Amniotic stem cell (primary cell): ENCODE measurements at places on chromosomes 4 and X.

DNA sequence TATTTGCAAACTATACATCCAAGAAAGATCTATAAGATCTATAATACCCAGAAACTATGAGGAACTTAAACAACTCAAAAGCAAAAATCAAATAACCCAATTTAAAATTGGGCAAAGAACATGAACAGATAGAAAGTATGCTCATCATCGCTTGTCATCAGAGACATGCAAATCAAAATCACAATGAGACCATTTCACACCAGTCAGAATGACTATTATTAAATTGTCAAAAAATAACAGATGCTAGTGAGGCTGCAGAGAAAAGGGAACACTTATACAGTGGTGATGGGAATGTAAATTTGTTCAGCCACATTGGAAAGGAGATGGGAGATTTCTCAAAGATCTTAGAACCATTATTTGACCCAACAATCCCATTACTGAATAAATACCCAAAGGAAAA is 1451.7 kb upstream of the ADGRL3 start:
- DNase-seq: no peak

- DNase-seq: no peak
Measured at GRCh38 chrX:133857640-133858269, 127.6 kb downstream of the GPC3 start.

DNA sequence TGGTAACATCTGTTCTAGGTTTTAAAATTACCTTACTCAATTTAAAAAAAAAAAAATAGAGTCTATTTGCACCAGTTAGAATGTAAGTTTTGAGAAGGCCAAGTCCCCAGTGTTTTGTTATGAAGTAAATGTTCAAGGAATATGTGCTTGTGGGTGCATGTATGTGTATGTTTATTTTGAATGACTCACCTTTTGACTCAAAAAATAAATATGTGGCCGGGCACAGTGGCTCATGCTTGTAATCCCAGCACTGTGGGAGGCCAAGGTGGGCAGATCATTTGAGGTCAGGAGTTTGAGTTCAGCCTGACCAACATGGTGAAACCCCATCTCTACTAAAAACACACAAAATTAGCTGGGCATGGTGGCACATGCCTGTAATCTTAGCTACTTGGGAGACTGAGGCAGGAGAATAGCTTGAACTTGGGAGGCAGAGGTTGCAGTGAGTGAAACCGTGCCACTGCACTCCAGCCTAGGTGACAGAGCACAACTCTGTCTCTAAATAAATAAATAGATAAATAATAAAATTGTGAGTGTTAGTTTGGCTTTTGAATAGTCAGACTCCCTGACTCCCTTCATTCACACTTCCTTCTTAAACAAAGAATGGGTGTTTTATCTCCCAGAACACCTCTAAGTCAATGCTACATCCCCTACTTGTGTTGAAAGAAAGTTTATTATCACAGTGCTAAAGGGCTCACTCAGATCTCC is 511.3 kb upstream of the PCDH7 start:
- no peak for DNase-seq

DNA sequence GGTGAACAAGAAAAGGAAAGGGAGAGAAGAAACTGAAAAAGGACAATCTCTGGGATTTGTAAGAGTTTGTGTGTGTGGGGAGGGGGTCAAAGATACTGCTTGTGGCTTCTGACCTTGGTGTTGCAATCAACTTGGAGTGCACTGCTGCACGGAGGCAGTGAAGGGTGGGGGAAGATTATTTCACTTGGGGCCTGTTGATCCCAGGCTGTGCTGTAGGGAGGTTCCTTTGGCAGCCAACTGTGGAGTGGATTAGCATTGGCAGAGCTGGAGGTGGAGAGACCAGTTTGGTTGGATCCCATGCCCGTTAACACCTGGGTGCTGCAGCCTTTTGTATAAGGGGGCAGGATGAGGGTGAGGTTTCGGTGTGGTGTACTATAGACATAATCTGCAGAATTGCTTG is 38.2 kb downstream of the AFF1 start:
- DNase-seq: no peak

DNA sequence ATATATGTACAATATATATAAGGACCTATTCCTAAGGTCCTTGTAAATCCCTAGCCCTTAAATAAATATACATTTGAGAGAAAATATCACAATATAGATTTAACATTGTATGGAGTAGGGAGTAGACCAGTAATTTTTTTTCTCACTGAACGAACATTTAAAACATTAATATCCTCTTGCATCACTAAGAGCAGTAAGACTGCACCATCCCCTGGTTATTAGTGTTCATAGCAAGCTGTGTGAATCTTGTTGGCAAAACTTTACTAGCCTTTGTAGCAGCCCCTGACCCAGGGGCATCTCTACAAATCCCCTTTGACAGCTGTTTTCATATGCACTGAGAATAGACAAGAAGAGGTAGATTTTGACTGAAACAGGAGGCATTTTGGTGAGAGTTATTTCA is 146.5 kb downstream of the IL1RAPL2 start:
- no peak for DNase-seq

DNA sequence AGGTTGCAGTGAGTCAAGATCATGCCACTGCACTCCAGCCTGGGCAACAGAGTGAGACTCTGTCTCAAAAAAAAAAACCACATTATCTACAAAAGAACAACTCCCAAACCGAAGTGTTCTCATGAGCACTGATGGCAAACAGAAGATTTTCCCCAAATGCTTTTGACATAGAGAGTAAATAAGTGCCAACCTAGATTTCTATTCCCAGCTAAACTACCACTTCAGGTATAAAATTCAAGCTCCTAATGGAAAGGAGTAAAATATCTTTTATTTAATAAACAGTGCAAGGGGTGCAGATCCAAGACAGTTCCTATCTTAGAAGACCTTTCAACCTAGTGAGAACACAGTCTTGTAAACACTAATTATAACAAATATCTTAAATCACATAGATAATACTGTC is 170.3 kb downstream of the TENM3 start:
- DNase-seq: no peak

DNA sequence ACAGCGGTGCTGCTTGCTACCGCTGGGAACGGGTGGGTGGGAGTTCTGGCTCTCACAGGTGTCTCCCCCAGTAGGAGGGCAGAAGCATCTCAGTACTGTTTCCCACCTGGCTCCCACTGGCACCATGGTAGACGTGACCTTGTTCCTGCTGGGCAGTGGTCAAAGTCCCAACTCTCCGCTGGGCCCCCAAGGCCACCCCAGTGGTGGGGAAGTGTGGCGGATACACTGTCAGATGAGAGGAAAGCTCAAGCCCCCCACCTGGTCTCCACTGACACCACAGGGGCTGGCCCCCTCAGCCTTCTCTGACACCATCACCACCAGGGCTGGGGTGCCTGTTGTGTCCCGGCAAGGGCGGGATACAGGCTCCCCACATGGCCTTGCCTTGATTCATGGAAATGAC is 24.6 kb downstream of the LETM1 start:
- DNase-seq: no peak

GRCh38 chrX:50618788-50619558 is 148.3 kb upstream of the DGKK start:
- DNase-seq: no peak

GRCh38 chrX:54817220-54817820 is 9.8 kb downstream of the MAGED2 start:
- no peak for DNase-seq

DNA sequence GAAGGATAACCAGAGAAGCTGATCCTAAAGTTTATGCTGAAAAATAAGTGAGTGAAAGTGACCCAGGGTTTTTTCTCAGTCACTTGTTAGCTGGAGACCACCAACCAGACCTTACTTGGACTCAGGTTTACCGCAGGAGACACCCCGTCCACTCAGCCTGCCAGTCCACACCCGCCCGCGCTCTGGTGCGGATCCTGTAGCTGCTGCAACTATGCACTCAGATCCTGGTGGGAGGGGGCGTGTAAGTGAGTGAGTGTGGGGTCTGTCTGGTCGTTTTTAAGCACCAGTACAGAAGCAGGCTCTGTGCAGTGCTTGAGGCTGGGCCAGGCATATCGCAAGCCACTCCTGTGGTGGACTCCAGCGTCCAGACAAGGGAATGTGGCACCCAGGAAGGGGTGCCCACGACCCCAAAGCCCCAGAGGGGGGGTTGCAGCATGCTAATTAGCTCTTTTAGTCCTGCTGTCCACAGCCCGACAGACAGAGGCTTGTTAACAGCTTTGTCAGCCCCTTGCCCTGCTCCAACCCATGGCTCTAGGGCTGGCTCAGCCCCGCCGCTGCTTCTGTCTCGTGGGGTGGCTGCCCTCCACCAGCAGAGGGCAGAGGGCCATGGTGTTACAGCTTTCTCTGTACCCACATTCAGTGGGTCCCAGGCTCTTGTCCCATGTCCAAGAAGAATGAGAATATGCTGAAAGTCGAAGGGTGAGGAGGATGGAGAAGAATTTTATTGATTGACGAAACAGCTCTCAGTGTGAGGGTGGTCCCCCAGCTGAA is 40.4 kb upstream of the PPP1R2C start:
- no peak for DNase-seq

DNA sequence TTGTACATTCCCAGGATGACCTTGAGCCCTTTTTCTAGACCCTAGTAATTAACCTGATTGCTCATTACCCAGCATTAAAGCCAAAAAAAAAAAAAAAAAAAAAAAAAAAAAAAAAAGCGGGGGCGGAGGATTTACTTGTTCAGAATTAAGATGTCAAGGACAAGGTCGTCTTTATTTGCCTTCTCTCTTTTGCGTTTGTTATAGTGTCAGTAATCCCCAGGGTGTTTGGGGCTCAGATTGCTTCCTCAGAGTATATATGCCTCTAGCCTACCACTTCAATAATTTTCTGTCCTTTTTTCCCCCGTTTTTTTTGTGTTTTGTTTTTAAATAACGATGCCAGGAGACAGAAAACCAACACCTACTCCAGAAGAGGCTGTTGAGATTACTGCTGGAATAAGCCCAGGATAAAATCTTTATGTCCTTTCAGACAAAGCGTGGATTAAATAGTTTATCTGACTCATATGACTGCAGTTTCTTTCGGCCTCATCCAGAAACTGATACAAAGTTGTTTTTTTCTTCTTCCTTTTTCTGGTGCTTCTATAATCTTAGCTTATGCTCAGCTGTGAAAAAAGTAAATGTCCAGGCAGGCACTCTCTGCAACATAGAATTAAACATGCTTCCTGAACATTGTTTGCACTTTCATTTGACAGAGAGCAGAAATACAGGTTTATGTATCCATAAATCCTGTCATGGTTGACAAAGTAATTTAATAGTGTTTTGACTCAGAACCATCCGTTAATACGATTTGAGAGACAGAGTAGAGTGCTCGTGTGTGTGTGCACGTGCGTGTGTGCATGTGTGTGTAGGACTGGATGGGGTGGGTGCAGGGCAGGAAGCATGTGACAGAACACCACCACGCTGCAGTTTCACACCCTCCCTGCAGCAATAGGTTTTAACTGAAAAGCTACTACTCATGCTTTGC is 138.6 kb downstream of the AFF1 start:
- no peak for DNase-seq

- DNase-seq: peak; percentile 40
Measured at GRCh38 chr4:126838941-126839679, 793.6 kb upstream of the INTU start.

- no peak for DNase-seq
Measured at GRCh38 chr4:81214881-81215868, at the start of gene PRKG2. Gene PRKG2 (minus strand): TSS chr4:81215222. CDS start chr4:81205047, 10,175 bp downstream.

DNA sequence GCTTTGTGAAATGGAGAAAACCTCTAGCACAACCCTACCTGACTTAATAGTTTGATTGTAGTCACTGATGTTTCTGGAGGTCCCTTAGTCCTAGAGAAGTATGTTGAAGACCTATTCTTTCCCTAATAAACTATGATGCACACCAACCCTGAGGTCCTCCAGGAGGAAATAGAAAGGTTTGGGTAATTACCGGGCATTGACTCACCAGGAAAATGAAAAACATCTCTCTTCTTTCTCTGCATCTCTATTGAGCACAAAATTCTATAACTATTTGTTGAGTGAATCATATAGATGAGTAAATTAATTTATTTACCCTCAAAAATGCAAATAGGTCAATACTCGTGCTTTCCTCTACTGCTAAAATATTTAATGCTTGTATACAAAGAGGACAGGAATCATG is 582.4 kb upstream of the FAM241A start:
- no peak for DNase-seq

- no peak for DNase-seq
Measured at GRCh38 chrX:132561483-132561882, 72.6 kb upstream of the MBNL3 start.

DNA sequence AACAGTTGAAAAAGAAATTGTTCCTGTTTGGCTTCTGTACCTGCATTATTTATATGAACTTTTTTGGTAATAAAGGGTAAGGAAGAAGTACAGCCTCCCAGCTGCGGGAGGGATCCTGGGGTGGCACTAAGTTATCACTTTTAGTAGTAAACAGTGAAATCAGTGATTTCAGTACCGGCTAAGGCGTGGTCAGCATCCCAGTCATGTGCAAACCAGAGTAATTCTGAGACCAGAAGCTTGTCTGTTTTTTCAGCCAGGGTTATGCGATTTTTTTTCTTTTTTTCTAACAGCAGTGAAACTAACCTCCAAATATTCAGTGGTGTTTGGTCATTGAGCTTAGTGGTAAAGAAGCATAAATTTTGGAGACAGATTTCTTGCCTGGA is 3.3 kb downstream of the EGF start:
- no peak for DNase-seq

DNA sequence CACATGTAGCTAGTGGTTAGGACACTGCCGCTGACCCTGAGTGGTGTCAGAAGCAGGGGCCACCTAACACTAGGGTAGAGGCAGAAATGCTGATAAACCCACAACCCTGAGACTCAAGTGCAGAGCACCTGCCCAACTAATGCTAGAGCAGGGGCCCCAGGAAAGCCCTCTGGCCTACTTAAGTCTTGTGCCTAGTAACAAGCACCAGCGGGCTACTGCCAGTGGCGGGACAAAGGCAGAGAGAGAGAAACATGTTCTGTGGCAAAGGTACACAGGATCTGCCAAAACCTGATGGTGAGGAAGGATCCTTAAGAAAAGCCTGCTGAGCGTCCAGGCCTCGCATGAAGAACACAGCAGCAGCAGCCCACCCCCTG is 172.4 kb downstream of the PRDM5 start:
- DNase-seq: no peak

- DNase-seq: no peak
Measured at GRCh38 chr4:115152081-115152480, 38.7 kb upstream of the NDST4 start.

GRCh38 chr4:7860600-7861163 is 79.0 kb downstream of the AFAP1 start:
- no peak for DNase-seq

GRCh38 chrX:146054311-146054710 is 236.7 kb downstream of the SLITRK2 start:
- DNase-seq: no peak

DNA sequence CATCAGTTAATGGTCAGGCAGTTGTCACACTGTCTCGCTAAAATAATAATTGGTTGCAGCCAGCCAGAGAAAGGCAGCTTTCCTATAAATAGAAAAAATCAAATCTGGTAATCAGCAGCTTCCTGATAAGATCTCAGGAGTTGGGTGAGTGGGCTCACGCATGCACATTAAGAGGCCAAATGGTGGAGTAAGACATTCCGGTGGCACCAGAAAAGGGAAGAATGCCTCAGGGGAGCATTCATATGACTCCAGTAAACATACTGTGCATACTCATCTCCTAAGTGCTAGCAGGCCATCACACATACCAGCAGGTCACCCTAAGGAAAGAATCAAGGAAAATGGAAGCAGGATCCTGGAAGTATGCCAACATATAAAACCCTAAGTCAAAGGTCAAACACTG is 40.1 kb downstream of the UGT2B15 start:
- no peak for DNase-seq

- DNase-seq: no peak
Measured at GRCh38 chr4:163612762-163613161, 118.3 kb downstream of the TMA16 start.
